ENCODE measurements at places on chromosomes 3 and 15.

GRCh38 chr3:106010829-106011228 lies 142.0 kb upstream of the CBLB start:
- peak; percentile 73 for ATAC-seq

DNA sequence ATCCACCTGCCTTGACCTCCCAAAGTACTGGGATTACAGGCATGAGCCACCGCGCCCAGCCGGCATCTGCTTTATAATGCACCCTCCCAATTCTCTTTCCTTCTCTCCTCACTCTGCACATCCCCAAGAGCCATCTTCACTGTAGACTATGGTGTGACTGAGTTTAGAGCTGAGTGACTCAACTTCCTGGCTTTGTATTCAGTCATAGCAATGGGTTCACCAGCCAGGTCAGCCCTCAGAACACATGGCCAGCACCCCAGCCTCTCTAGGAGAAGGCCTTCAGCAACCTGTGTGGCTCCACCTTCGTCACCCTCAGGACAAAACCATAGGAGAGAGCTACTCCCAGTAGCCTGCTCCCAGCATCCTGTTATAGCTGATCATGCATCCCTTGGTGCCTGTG lies 33.0 kb downstream of the ARID3B start:
- peak; percentile 91 for ATAC-seq

DNA sequence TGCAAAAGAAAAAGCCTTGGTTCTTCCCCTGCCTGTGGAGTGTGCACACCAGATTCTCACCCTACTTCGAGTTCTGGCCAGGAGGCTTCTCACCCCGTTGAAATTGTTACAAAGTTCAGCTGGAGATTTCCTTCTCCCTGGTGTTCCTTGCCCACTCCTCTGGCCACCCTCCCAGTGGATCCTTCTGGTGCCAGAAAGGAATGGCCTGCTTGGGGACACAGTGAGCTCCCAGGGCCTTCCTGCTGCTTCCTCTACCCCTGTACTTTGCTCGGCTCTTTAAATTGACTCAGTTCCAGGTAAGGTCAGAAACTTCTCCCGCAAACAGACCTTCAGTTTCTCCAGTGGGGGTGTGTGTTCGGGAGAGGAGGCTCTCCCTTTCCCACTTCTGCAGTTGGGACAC lies 140.1 kb upstream of the CFAP20DC start:
- no peak for ATAC-seq

GRCh38 chr3:156552973-156553372 lies 1.9 kb downstream of the SSR3 start:
- ATAC-seq: no peak

DNA sequence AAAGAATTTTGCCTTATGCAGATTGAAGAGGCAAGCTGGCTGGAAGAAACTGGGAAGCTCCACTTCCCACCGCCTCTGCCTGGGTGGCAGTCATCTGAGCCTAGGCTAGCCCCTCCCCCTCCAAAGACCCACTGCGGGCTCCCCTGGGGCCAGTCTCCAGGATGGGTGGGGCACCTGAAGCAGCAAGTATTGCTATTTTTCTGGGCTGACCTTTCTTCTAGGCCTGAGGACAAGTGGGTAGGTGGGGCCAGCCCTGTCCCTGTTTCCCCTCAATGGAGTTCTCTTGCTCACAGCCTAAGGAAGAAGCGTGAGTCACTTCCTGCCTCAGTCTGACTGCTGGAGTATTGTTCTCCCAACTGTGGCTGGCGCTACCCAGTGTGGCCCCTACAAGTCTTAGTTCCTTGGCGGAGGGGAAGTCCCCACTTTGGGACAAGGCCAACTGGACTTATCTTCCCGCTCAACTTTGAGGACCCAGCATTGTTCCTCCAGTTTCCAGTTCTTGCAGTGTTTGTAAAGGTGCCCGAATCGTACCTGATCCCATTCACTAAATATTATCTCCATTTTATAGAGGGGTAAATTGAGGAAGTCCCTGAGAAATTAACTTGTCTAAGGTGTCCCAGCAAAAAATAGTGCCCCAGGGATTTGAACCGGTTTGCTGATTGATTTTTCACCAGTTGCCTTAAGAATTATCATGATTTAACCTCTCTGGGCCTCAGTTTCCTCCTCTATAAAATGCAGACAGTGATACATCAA lies 1.4 kb downstream of the FURIN start:
- peak; percentile 73 for ATAC-seq

DNA sequence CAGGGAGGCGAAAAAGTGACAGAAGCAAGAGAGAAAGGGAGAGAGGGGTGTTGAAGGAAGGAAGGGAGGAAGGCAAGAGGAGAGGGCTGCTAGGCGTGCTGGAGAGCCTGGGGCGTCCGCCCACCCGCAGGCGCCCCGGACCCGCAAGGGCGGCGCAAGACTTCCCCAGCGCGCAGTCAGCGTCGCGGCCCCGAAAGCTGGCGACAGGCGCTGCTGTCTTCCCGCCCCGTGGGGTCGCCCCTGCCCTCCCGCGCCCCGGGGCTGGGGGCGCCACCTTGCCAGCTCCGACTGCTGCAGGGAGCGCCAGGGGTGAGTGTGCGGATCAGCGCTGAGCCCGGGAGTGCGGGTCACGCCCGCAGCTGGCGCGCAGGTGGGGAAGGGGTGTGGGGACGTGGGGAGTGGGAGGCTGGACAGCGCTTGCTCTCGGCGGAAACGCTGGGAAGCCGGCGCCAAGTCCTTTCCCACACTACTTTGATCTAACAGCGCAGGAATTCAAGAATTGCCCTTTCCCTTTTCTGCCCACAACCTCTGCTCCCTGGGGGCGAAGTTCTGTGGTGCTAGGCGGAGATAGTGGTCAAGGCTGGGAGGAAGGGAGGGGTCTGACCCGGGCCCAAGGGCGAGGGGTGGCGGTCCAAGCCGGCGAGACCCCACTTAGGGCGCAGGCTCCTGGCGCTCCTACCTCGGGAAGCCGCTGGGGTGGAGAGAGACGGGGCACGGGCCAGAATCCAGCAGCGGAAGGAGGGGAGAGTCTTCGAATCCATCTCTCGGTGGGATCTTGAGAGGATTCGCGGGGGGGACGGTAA lies 266.1 kb downstream of the CGGBP1 start:
- ATAC-seq: peak; percentile 24

- no peak for ATAC-seq
These were observed 393.1 kb upstream of the ZNF717 start for GRCh38 chr3:76178412-76178811.

GRCh38 chr15:70474471-70475406 lies 288.6 kb downstream of the UACA start:
- ATAC-seq: peak; percentile 44

DNA sequence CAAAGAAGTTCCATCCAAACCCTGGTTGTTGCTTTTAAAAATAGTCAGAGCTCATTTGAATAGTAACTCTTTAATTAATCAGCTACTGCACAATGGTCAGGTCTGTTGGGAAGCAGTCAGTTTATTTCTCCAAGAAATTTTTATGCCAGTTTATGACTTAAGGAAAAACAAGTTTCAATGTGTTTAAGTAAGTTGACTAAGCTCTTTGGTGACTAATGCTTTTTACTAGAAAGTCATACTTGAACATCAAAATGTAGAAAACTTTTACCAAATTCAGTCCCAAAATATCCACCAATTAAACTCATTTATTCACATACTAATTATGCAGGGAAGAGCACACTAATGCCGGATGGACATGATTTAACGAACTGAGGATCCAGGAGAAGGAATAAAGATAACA lies 22.1 kb downstream of the PRICKLE2 start:
- no peak for ATAC-seq

- no peak for ATAC-seq
These were observed 199.8 kb downstream of the THSD4 start for GRCh38 chr15:71314956-71315537.

DNA sequence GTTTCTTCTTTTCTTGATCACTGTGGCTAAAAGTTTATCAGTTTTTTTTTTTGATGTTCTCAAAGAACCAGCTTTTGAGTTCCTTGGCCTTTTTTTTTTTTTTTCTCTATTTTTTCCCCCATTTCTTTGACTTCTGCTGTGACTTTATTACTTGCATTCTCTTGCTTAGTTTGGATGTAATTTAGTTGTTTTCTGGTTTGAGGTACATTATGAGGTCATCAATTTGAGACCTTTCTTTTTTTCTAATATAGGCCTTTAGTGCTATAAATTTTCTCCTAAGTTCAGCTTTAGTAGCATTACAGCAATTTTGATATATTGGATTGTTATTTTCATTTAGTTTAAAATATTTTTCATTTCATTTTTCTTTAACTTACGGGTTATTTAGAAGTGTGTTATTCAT lies 35.3 kb downstream of the TCF12 start:
- no peak for ATAC-seq

GRCh38 chr15:50128266-50128665 lies 9.2 kb upstream of the ATP8B4 start:
- ATAC-seq: no peak

DNA sequence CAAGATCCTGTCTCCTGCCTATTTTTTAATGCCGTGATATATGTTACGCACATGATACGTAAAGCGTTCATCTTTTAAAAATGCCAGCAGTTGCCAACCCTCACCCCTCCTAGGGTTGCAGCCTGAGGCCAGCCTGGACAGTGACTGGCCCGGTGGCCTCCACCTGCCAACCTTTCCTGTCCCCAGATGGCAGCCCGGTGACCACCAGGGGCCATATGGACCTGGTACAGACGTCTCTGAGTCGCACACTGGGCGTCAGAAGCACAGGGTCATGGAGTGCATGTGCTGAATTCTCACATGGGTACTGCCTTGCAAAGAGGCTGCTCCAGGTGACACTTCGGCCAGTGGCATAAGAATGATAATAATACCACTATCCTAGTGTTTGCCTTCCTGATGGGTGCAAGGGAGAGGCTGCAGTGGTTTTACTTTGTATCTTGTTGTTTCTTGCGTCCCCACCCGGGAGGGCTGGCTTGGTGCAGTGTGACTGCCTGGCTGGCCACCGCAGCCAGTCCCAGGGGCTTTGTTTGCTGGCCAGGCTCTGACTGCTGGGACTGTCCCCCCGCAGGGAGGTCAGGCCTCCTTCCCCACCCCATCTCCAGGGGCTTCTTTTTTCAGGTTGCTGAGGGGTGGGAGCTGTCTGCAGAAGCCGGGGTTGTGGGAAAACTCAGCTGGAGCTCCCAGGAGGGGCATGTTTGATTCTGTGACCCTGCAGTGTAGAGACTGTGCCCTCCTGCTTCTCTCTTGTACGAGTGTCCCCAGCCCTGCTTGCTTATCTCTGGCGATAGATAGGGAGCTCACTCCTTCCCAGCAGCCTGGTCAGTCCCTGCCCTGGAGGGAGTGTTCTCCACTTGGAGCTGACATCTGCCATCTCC lies 16.9 kb downstream of the FBLN2 start:
- no peak for ATAC-seq
